ENCODE measurements at places on chromosomes 7 and 10. TPM values are rescaled to one million over a fixed set of nuclear protein-coding genes. Genes with fewer than 3 reads are reported as not detected.

Gene CPVL
- 0.51 TPM for total RNA-seq

Gene ADAM12
- 33.9 TPM for total RNA-seq

Gene PTF1A
- not detected for total RNA-seq

Gene CALCR
- total RNA-seq: not detected

Gene CYP17A1
- total RNA-seq: not detected

Gene GARIN1A
- 1.5 TPM for total RNA-seq

Gene TUBGCP2
- total RNA-seq: 51.6 TPM

Gene SPDYE6
- total RNA-seq: not detected

Gene CARD11
- not detected for total RNA-seq

Gene ZNF316
- 13.0 TPM for total RNA-seq

Gene INMT
- total RNA-seq: 75.8 TPM

Gene PRLHR
- total RNA-seq: not detected

Gene SNX10
- total RNA-seq: under 0.01 TPM

Gene CTAGE4
- total RNA-seq: 0.17 TPM

Gene VSIR
- 44.1 TPM for total RNA-seq

Gene MEOX2
- total RNA-seq: 0.50 TPM

Gene EXOC4
- 118 TPM for total RNA-seq

Gene NPC1L1
- under 0.01 TPM for total RNA-seq

Gene CAMK2B
- 0.26 TPM for total RNA-seq

Gene ZFAND2A
- total RNA-seq: 18.7 TPM

Gene LIPM
- total RNA-seq: not detected

Gene SFTPA1
- not detected for total RNA-seq

Data from fibroblast of lung (primary cell).